ENCODE measurements at places on chromosomes 1 and 21.

DNA sequence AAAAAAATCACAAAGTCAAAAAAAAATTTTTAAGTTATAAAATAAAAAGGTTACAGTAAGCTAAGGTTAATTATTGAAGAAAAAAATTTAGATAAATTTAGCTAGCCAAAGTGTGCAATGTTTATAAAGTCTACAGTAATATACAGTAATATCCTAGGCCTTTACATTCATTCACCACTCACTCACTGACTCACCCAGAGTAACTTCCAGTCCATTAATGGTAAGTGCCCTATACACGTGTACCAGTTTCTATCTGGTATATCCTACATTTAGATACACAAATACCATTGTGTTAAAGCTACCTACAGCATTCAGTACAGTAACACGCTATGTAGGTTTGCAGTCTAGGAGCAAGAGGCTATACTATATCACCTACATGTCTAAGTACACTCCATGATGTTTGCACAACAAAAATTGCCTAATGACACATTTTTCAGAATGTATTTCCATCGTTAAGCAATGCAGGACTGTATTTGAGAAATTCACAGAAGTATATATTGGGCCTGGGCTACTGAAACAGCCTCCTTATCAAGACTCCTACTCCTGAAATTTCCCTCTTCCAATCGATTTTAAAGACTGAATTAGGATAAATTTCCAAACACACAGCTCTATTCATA lies 155.1 kb downstream of the COP1 start:
- DNase-seq, result peak; percentile 16

- DNase-seq, result no peak
Measured at GRCh38 chr1:154019269-154019668, 28.7 kb downstream of the RPS27 start.

- no peak for DNase-seq
Measured at GRCh38 chr1:237976331-237976730, 85.6 kb upstream of the ZP4 start.

- DNase-seq, result no peak
Measured at GRCh38 chr1:116692879-116693278, 25.3 kb upstream of the IGSF3 start.

GRCh38 chr1:12406211-12407021 lies 176.6 kb downstream of the VPS13D start:
- peak; percentile 85 for DNase-seq

DNA sequence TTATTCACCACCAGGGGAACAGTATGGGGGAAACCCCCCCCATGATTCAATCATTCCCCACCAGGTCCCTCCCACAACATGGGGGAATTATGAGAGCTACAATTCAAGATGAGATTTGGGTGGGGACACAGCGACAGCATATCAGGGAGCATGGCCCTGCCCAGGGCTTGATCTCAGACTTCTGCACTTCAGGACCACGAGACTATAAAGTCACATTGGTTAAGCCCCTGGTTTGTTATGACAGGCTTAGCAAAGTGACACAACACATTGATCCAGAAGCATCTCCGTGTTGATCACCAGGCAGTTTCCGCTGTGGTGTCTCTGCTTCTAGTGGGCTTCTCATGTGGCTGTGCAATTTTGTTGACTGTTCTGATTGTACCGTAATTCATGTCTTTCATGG lies 312.7 kb upstream of the C1orf174 start:
- DNase-seq, result no peak

GRCh38 chr1:54519709-54520108 lies 28.3 kb upstream of the ACOT11 start:
- no peak for DNase-seq

DNA sequence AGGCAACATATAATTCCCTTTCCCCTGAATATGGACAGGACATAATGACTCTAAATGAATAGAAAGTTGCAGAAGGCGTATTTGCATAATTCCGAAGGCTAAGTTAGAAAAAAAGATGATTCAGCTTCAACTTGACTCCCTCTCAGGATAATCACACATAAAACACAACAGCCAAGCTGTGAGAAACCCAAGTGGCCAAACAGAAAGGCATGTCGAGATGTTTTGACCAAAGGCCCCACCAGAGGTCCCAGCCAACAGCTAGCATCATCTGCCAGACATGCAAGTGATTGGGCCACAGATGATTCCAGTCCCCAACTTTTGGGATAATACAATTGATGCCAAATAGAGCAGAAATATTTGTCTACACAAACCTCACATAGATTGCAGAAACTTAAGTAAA lies 444.9 kb downstream of the LTN1 start:
- no peak for DNase-seq
